Mesenchymal stem cell (in vitro differentiated cells and primary cell): ENCODE measurements at places on chromosomes 3 and 15.

- peak; percentile 54 for DNase-seq
Observed at GRCh38 chr15:41462084-41462795, 31.4 kb upstream of the ITPKA start.

- DNase-seq = no peak
Observed at GRCh38 chr15:39538936-39539335, 41.9 kb upstream of the THBS1 start.

GRCh38 chr3:183188895-183189462, 26.4 kb upstream of the LAMP3 start:
- DNase-seq = peak; percentile 22

GRCh38 chr15:91940496-91941381, 87.2 kb downstream of the SLCO3A1 start:
- DNase-seq = no peak

DNA sequence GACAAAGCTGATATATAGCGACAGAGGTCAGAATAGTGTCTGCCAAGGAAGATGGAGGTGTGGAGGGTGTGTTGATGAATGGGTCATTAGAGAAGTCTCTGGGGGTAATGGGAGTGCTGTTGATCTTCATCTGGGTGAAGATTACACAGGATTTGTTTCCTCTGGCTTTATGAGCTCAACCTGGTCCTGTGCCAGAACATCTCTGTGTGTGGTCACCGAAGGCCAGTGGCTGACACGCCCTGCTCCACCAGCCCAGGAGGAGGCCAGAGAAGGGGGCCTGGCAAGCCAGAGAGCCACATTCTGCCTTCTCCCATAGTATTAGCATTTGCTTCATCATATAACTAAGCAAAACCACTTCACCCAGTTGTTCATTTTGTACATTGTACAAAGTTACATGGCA, 121.1 kb downstream of the ZNF621 start:
- no peak for DNase-seq

DNA sequence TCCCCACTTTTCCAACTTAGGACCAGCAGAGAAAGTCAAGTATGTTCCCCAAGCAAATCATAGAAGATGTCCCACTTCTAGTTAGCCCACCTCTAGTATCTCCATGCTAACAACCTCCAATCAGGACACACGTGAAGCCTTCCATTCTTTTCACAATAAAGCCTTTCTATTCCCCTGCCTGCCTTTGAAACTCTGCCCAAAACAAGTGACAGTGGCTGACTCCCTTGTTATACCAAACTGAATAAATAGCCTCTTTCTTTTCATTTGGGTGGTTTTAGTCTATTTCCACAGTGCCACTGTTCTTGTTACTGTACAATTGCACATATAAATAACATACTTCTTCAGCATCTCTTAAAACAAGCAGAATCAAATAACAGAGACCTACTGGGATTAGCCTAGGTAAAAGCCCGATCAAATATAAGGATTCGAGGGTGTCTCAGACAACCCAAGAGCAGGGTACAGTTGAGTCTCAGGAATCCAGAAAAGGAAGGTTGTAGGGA, 118.0 kb upstream of the NPHP3 start:
- DNase-seq = no peak

- no peak for DNase-seq
Observed at GRCh38 chr3:48656841-48657281, 5.8 kb downstream of the CELSR3 start.

DNA sequence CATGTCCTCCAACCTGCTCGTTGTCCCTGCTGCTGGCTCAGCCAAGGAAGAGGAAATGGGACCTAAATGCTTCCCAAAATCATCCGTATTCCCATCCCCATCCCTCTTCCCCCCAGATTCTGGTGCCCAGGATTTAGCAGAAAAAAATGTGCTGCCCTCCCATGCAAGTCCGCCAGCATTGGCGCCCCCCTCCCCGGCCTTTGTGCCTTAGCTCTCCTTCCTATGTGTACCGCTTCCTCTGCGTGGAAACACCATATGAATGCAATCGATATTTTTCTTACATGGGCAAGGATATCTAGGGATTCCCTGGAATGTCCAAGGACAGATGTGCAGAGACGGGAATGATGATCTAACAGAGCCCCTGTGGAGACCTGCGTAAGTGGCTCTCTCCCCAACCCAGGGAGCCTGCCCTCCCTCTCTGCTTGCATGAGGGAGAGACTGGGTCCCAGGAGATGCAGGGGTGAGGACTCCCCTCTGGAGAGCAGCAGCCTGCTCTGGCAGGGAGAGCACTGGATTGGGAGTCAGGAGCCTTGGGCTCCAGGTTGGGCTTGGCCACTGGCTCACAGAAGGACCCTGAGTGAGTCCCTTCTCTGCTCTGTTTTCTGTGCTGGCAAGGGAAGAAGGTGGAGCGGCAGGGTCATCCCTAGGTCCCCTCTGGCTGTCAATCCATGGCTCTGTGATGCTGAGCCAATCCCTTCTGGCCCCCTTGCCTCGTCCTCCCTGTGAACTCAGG, 227.2 kb downstream of the XXYLT1 start:
- DNase-seq = no peak

DNA sequence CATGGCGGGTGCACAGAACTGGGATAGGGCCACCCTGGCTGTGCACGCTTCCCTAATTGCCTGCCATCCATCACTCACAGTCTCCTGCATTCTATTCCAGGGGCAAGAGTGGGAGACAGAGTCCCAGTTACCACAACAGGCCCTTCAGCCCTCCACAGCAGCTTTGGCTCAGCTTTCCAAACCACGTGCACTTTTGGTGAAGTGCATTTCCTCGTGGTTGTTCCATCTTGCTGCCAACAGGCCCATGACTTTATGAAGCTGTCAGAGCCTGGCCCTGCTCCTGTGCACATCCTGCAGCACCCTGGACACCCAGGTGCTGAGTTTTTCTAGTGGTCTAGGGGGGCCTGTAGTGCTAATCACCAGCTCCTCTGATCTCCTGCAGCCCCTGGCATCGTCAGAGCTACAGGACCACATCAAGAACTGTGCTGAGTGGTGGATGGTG, 110.2 kb downstream of the ADCY5 start:
- DNase-seq = no peak

GRCh38 chr3:43627360-43627759, 5.5 kb upstream of the ANO10 start:
- DNase-seq = no peak

GRCh38 chr3:122754929-122755328, 38.7 kb downstream of the HSPBAP1 start:
- DNase-seq = peak; percentile 45

DNA sequence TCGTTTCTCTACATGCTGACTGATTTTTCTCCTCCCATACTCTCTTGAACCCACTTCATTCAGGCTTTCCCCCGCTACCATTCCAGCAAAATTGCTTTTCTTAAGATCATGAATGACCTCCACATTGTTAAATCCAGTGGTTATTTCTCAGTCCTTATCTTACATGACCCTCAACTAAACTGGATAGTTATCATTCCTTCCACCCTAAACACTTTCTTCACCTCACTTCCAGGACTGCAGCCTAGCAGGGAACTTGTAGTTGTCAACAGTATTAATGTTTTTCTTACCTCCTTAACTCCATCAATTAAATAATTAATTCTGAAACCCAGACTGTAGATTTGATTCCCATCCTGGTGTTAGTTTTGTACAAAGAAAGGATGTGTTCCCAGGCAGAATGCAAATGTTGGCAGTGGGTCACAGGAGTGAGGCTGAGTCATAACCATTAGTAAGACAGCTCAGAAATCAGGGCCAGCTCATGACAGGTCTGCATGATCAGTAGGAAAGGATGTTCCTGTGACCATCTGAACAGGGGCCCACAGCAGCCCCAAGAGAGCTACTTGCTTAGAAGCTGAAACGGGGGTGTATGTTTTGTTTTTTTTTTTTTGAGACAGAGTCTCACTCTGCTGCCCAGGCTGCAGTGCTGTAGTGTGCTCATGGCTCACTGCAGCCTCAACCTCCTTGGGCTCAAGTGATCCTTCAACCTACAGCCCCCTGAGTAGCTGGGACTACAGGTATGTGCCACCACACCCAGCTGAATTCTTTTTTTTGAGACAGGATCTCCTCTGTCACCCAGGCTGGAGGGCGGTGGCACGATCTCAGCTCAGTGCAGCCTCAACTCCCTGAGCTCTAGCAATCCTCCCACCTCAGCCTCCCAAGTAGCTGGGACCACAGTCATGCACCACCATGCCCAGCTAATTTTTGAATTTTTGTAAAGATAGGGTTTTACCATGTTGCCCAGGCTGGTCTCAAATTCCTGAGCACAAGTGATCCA, 9.1 kb downstream of the BCL2L10 start:
- peak; percentile 95 for DNase-seq

DNA sequence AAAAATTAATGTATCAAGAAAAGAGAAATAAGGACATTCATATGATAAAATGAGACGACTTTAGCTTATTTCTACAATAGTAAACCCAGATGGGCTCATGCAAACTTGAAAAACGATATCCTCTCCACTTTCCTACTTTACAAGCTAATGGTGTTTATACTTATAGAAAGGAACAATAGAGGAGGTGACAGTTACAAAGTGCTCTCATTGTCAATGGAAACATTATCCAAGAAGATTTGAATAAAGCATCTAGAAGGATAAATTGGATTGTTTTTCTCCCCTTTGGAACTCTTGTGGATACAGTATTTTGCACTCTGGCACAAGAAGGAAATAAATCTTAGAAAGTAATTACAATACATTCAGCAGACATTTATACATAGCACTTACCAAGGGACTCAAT, 20.2 kb upstream of the CCDC66 start:
- no peak for DNase-seq

- DNase-seq = no peak
Observed at GRCh38 chr15:43250785-43251184, 15.9 kb downstream of the TGM5 start.

- DNase-seq = no peak
Observed at GRCh38 chr3:73656241-73656890, 31.6 kb upstream of the PDZRN3 start.

DNA sequence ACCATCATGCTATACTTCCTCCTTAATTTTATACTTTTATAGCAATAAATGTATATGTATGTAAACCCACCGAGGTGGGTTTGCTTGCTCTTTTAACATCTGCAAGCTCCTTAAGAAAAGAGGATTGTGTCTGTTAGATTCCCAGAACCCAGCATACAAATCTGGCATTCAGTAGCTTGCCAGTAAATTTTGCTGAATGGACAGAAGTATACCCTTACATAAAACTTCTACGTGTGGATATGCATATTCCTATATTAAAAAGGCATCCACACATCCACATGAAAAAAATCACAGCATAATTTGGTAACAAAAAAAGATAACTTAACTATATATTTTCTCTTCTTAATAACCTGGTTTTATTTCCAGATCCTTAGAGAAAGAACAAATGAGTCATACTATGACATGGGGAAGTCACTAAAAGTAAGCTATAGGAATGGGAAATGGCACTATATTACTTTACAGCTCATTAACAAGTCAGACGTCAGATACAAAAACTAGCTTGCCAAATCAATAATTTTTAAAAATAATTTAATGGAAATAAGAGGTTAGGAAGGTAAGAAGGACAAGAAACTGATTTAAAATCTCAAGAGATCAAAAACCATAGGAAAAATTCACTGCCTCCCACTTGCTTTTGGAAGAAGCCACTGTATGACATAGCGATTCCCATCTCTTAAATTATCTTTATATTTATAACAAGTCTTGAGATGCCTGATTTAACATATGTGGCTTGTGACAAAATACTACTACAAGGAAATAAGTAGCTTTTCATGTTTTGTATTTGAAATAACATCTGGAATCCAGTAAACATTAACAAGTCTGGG, 68.7 kb downstream of the SUMF1 start:
- DNase-seq = peak; percentile 17

- DNase-seq = no peak
Observed at GRCh38 chr3:106593381-106593780, 724.6 kb upstream of the CBLB start.

GRCh38 chr15:36796161-36796560, 216.7 kb downstream of the CDIN1 start:
- no peak for DNase-seq

DNA sequence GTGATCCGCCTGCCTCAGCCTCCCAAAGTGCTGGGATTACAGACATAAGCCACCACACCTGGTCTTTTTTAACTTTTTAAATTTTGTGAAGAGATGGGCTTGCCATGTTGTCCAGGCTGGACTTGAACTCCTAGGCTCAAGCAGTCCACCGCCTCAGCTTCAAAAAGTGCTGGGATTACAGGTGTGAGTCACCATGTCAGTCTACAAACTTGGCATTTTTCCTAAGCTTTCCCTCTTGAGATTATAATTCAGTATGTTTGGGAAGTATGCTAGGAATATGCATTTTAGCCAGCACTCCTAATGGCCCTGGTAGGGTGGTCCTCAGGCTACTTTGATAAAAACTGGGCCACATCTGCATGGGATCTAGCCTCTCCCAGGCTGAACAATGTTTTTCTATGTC, 4.4 kb downstream of the WDR73 start:
- peak; percentile 21 for DNase-seq

GRCh38 chr3:8579096-8579495, 65.5 kb downstream of the SSUH2 start:
- DNase-seq = no peak

DNA sequence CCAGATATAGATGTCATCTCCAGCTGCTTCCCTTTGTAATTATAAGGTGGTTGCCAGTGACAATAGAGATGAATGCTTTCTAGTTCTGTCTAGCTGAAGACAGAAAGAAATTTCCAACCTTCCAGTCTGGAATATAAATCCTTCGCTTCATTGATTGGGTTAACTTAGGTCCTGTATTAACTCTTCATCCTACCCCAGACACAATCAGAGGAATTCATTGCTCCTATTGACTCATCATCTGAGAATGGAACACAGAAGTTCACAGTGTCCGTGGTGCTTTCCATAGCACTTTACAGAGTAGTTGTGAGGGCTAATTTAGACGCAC, 241.4 kb downstream of the NFKBIZ start:
- peak; percentile 79 for DNase-seq

- DNase-seq = no peak
Observed at GRCh38 chr15:67468416-67468815, 52.5 kb upstream of the C15orf61 start.

DNA sequence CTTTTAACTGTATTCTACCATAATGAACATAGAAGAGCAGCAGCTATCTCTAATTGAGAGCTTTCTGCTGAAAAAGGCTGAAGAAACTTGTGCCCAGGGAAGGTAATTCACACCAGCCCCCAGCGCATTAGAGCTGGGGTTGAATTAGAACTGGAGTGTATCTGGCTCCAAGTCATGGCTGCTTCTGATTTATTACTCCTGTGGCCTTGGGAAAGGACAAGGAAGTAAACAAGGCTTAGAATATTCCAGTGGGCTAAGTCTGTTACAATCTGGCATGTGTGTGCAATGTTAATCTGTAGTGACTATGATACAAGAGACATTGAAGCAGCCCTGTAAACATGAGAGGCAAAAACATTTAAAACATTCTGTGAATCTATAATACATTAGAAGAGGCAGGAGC, 18.1 kb downstream of the CPA3 start:
- peak; percentile 12 for DNase-seq

GRCh38 chr15:78681281-78682003, 40.4 kb upstream of the CHRNB4 start:
- no peak for DNase-seq

GRCh38 chr3:168117853-168118313, 22.2 kb upstream of the GOLIM4 start:
- peak; percentile 48 for DNase-seq

DNA sequence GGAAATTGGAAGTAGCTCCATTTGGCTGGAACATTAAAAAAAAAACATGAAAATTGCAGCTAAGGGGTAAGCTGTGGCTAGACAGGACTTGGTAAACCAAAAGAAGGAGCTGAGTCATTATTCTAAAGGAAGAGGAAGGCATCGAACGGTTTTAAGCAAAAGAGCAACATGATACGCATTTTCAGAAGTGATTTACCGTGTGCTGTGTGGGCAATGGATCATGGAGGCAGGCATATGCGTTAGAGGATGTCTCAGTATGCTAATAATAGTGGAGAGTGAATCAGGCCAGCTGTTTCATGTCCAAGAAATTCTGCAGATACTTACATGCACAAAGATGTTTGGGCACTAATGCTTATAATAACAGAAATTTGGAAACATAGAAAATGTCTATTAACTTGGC, 409.1 kb upstream of the ATP11B start:
- DNase-seq = no peak
